ENCODE measurements at places on chromosomes 4 and X.

DNA sequence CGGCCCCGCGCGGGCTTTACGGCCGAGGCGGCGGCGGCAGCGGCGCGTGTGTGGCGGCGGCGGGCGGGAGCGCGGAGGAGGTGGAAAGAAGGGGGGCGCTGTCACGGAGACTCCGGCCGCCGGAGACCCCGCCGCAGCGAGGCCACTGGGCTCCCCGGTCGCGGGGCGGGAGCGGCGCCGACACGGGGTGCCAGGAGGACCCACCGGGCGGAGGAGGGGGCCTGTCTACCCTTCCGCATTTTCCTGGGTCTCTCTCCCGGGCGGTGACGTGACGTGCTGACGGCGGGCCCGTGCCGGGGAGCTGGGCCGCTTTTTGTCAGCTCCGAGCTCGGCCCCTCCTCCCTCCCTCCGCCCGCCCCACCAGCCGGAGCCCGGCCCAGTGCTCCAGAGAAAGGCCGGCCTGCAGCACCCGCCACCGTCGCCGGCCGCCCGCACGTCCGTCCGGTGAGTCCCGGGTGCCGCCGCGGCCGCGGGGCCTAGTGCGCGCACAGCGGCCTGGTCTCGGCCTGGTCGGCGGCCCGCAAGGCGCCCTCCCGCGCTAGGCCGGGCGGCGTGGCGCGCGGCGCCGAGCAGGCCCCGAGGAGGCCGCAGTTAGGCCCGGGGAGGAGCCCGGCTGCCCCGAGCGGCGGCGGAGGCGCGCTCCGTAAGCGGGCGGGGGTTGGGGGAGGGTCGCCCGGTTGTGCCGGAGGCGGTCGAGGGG is at the start of gene ZFX:
TSS of gene ZFX (plus strand) at position 379 of the 700 bp plus-strand sequence. CDS start 23,014 bp downstream, outside the sequence.
- DNase-seq, result peak; percentile 81

DNA sequence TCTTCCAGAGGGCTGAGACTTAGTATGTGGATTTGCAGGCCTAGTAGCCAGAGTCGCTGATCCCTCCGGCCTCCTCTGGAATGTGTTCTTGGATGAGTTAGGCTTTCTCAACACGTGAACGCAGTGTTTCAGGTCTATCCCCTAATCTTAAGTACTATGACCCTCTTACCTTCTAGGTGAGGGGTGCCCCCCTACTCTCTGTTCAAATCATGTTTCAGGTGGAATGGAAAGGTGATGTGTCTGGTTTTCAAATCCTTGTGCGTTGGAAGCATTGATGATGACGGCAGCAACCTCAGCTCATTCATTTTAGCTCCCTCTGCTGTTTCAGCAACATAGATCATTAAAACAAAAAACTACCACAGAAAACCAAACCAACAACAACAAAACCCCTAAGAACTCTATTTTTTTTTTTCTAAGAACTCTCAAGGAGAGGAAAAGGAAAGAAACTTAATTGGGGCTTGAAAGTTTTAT is 56.4 kb downstream of the RWDD4 start:
- no peak for DNase-seq

- DNase-seq, result no peak
Observed at GRCh38 chr4:153649572-153649991, 34.5 kb upstream of the TLR2 start.

DNA sequence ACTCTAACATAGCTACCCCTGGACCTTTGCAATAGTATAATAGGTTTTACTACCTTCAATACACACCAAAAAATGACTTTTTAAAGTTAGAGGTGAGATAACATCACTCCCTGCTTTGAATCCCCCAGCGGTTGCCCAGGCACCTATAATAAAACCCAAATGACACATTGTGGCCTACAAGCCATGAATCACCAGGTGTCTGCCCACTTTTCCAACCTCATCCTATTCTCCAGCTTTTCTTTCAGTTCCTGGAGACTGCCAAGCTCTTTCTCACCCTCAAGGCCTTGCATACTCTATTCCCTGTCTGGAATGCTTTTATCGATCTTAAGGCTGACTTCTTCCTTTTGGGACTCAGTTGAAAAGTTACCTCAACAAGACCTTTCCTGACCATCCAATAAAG is 16.4 kb upstream of the PRSS48 start:
- DNase-seq, result no peak

- DNase-seq, result no peak
Observed at GRCh38 chr4:36303426-36304137, 22.2 kb downstream of the DTHD1 start.

GRCh38 chr4:101128473-101128872 is 218.9 kb downstream of the PPP3CA start:
- no peak for DNase-seq

GRCh38 chr4:36256398-36256891 is 12.1 kb upstream of the ARAP2 start:
- DNase-seq, result no peak

DNA sequence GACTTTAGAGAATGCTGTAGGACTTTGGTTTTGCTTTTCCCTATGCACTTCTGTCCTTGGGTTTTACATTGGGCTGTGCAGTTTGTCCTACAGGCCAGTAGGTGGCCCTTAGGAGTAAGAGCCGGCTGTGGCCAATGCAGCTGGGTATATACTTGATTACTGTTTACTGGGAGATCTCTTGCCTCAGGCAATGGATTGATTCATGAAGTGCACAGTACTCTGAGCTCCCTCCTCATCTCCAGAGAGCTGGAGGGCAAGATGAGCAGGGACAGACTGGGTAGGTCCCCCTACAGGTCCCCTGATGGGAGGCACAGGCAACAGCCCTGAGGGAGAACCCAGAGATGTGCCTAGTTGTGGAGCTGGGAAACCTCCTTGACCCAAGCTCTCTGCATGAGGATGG is 103.8 kb upstream of the QRFPR start:
- DNase-seq, result no peak

Data from type B pancreatic cell (in vitro differentiated cells).